Panc1 (cell line): ENCODE measurements at places on chromosomes 2 and 18. TPM values are rescaled to one million over a fixed set of nuclear protein-coding genes. Genes with fewer than 3 reads are reported as not detected.

GRCh38 chr2:8315531-8316165 is 366.2 kb upstream of the ID2 start:
- DNase-seq = no peak

DNA sequence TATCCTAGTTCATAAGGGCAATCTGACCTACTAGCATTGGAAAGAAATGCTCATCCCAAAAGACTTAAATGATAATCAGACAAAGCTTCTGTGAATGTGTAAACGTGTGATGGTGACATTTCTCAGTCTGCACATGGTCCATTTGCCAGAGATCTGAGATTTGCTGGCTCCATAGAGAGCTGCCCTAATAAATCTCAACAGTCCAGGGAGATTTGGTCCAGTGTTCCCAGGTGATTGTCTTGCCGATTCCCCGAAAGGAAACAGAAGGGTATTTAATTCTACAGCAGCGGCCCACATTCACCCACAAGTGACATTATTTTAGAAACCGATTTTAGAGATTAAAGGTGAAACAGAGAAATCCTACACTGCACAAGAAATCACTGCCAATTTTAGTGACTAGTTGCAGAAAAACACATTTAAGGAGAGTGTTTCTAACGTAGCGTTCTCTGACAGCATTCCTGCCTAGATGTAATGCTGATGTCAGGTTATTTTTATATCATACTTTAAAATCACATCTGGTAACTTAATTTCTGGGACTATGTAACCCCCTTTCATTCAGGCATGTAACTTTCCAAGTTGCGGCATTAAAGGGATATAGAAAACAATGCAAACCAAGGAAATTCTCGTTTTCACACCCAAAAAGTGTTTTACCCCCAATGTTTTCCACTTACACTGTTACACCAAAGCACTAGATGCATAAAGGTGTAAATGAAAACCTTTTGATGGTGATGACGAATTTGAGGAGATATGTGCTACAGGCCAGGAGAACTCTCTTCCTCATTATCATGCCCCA is 231.9 kb upstream of the FN1 start:
- DNase-seq = no peak

GRCh38 chr2:237904831-237905599 is 45.6 kb downstream of the RAMP1 start:
- DNase-seq = no peak

RPRM gene
- total RNA-seq = not detected

DNA sequence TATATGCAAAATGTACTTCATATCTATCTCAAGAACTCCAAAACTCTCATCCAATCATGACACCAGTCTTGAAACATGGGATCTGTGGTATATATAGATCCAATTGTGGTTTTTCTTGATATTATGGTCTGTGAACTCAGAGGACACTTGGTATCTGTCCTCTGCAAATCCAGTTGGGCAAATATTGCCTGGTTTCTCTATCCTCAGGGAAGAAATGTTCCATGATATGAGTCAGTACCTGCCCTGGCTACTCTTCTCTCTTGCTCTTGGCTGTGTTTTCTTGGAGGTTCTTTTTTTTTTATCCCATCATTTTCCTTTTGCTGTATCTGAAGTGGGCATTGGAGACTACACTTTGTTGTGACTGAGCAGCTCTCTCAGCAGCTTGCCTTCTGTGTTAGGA is 10.9 kb downstream of the NBEAL1 start:
- DNase-seq = no peak

FANCL gene
- 25.7 TPM for total RNA-seq

- no peak for DNase-seq
These were observed 95.3 kb downstream of the FSIP2 start for GRCh38 chr2:185833864-185834263.

DNA sequence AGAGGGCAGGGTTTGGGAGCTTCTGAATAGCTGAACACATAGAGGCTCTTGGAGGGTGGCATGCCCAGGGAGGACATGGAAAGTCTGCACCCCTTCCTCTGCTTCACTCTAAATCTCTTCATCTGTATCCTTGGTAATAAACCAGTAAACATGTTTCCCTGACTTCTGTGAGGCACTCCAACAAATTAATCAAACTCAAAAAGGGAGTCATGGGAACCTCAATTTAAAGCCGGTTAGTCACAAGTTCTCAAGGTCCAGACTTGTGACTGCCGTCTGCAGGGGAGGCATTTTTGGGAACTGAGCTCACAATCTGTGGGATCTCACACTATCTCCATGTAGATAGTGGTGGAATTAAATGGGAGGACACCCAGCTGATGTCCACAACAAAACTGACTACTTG is 33.1 kb upstream of the STON1 start:
- DNase-seq = no peak

GRCh38 chr2:230941202-230942180 is 16.4 kb upstream of the GPR55 start:
- no peak for DNase-seq

- DNase-seq = no peak
These were observed 40.8 kb downstream of the PID1 start for GRCh38 chr2:229230256-229230655.

DNA sequence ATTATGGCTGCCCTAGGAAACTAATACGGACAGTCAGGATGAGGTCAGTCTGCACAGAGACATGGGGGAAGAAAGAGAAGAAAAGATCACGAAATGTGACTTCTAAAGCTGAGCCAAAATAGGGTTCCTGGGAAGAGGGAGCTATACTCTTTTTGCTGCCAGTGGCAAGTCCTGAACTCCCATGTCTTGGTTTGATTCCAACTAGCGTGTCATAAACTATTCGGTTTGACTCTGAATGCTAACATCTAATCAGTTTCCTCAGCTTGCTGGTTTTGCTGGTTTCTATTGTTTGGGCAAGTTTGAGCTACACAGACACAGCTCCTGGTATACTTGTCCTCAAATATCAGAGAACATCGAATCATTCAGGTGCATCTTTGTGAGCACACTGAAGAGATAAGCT is 80.5 kb upstream of the CYP1B1 start:
- no peak for DNase-seq

GRCh38 chr2:52976143-52976949 is 791.3 kb upstream of the CHAC2 start:
- DNase-seq = peak; percentile 22

PLEKHH2 gene
- total RNA-seq = 15.0 TPM

- no peak for DNase-seq
These were observed 11.4 kb downstream of the CCDC88A start for GRCh38 chr2:55408098-55408882.

MAP3K19 gene
- total RNA-seq = not detected

GRCh38 chr2:237256887-237257286 is 157.1 kb downstream of the COL6A3 start:
- no peak for DNase-seq

DNA sequence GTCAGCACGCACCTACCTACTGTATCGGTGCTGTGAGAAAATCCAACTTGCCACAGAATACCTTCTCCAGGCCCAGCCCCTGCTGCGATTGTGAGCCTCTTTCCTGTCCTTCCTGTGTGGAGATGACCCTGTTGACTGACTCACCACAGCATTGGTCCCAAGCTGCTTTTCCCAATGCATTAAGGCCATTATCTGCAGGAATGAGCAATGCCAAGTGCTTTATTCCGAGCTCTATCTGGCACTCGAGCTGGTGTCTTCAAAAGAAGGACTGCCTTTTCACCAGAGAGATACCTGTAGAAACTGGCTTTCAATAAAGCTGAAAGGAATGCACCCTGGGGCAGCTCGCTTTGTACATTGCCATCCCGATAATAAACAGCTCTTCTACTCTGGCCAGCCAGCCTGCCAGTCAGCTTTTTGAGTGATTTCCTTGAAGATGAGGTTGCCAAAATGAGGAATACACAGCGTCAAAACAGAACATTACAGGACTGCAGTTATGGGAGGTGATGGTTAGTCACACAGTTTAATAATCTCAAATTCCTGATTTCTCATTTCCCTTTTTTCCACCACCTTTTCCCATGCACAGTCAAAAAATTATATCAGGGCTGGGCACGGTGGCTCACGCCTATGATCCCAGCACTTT is 8.3 kb upstream of the RNF103 start:
- no peak for DNase-seq

ZNF385B gene
- total RNA-seq = 0.28 TPM

GRCh38 chr2:239916205-239917124 is 108.7 kb downstream of the NDUFA10 start:
- DNase-seq = no peak

DNA sequence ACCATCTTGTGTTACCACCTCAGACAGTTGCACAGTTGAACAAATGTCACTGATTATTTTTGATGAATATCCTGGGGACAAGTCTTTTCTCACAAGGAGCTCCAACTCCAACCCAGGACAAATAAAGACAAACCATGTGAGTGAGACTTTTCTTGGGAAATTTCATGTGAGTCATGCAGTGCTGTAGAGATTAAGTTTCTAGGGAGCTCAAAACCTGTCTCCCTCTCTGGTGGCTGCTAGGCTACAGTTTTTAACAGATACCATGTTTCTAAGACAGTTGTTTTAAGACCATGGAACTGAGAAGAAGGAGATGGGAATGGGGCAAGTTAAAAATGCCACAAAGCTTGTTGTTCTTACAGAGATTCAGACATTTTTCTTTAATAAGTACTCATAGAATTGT is 255.5 kb downstream of the RIT2 start:
- no peak for DNase-seq

- DNase-seq = no peak
These were observed 45.6 kb downstream of the PDE1A start for GRCh38 chr2:182381225-182381624.

DNA sequence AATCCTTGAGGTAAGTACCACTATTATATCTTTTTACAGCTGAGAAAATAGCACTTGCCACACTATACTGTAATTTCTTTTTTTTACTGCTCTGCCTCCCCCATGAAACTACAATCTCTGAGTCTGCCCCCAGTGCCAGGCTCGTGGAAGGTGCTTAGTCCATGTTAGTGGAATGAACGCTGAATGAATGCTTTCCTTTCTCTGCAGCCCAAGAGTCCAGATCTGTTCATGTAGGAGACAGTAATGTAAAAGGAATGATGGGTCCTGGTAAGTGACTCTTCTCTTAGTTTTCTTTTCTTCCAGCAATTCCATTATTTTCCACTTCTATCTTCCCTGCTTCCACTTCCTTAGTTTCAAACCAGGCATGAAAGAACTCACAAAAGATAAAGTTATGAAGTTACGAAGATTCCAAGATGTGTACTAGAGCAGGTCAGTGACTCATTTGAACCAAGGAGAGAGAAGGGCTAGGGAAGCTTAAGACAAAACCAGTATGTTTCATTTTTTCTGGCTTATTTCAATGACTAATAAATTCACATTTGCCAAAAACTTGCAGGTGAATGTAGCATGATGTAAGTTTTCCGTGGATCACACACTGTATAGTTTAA is 46.0 kb downstream of the ARHGEF33 start:
- DNase-seq = no peak

DNA sequence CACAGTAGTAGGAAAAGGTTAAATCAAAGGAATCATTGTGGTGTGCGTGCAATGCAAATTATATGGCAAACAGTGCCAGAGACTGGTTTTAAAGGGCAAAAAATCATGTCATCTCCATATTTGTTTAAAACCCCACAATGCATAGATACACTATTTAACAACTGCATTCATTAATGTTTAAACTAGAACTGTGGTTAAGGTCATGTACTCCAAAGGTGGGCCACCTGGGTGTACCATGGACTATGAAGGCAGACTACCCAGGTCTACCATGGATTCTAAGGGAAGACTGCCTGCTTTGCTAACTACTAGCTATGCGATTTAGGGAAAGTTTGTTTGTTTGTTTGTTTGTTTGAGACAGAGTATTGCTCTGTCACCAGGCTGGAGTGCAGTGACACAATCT is 356.3 kb downstream of the ZEB2 start:
- no peak for DNase-seq

DNA sequence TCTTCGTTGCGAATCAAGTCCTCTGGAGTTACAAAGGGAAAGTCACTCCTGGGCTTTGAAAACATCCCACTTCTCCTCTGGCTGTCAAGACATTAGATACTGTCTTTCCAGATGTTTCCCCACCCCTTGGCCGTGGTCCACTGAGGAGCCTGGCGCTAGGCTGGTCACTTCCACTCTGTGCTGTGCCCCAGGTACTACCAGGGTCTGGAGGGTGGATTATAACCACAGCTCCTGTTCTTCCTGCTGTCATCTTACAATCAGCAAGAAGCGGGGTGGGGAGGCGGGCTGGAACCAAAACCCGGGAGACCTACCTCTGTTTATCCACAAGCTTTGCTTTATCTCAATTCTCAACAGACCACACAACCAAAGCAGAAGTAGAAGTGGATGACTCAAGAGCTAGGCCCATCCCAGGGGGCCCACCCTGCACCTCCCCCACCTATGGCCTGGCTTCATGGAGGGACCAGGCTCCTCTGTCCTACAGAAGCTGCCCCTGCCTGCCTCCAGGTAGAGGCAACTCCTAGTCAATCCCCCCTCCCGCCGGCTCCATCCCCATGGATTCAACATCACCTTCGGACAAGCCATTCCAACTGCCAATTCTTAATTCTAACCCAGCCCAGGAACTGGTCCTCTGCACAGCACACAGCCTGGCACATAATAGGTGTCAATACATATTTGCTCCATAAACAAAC is 17.8 kb downstream of the SMAD7 start:
- no peak for DNase-seq

KHK gene
- total RNA-seq = 1.5 TPM

- DNase-seq = no peak
These were observed 7.8 kb downstream of the CCDC85A start for GRCh38 chr2:56191617-56192016.

DNA sequence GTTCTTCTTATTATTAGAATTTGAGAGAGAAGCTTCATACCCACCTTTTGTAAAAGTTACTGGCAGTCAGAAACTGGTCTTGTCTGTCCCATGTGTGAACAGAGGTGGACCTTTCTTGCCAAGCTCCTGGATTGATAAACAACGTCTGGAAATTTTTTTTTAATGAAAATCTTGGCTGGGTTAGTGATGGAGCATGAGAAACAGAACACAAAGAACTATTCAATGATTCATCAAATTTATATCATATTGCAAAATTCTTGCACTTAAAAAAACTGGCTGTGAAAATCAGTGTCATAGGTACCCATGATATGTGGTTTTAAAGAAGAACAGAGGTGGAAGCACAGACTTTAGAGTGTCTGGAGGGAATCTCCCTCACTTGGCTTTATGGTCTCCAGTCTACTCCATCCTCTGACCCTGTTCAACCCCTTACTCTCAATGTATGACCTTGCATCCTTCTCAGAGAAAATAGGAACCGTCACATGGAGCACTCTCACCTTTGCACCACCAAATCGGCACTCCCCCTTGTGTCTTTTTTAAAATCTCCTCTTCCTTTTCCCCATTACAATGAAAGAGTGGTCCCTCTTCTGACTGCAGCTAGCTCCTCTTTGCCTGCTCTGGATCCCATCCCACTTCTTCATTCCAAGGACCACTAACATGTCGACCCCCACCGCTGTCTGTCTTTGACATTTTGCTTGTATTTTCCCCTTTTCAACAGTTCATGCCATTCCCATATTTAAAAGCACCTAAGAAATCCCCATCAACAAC is 58.2 kb downstream of the COPS8 start:
- DNase-seq = no peak

RFTN2 gene
- total RNA-seq = not detected

PTPRN gene
- total RNA-seq = not detected

- DNase-seq = no peak
These were observed 24.3 kb downstream of the PTMA start for GRCh38 chr2:231732604-231733003.

GRCh38 chr2:207244971-207245925 is 79.5 kb upstream of the KLF7 start:
- DNase-seq = no peak
